ENCODE measurements at places on chromosomes 2 and 18.

DNA sequence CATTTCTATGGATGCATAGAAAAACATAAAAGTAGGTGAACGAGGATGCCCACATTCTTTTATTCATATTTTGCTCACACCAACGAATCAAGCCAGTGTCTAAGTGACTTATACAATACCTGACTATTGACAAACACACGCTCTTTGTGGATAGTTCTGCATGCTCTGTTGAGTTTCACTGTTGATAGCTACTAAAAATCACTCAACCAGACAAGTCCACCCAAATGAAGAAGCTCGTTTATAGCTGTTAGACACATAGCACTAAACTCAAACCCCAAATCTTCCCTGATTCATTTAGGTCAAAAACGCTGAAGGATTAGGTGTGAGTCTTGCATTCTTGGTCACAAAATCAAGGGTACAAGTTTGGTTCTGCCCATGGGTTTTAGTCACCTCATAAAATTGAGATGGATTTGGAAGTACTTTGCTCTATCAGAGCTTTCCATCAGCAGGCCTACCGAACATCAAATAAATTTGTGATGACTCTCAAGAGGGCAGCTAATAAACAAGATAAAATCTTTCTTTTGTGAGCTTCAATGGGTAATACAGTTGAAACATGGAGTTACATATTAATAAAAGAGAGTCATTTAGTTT, 92.7 kb upstream of the ETAA1 start:
- no peak for DNase-seq

- DNase-seq = peak; percentile 55
Observed at GRCh38 chr18:26479681-26480079, 68.7 kb downstream of the KCTD1 start.

- DNase-seq = peak; percentile 97
Observed at GRCh38 chr2:54330162-54330925, 74.3 kb upstream of the TSPYL6 start.

DNA sequence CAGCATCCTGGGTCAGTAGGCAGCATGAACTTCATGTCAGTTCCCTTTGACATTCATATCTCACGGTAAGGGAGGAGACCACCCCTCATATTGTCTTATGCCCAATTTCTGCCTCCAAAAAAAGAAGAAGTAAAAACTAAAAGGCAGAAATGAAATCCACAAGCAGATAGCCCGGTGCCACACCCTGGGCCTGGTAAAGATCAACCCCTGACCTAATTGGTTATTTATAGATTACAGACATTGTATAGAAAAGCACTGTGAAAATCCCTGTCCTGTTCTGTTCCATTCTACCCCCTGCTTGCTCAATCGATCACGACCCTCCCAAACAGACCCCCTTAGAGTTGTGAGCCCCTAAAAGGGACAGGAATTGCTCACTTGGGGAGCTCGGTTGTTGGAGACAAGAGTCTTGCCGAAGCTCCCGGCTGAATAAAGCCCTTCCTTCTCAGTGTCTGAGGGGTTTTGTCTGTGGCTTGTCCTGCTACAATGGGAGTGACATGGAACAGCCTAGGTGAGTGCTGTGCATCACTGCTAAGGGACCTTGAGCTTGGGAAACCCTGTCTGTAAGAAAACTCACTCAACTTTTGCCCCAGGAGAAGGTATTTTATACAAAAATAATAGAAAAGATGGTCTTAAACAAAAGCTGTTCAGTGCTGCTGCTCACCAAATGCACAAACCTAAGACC, 11.1 kb downstream of the NDUFV2 start:
- no peak for DNase-seq

- DNase-seq = no peak
Observed at GRCh38 chr2:47843407-47843806, 60.5 kb downstream of the MSH6 start.

DNA sequence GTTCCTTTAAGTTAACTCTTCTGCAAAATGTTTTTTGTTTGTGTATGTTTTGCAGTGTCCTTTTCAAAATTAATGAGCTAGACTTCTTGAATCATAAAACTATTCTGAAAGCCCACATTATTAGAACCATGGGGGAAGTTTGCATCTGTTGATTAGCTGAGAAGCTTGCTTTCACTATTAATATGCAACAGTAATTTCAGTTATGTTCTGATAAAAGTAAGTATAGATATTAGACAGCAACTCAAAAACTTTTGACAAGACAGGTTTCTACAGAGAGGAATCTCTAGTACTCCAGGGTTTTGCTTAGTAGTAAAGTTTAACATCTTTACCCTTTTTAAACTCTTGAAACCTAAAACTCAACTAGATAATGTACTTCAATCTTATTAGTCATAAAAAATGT, 147.8 kb downstream of the UBE2E3 start:
- DNase-seq = no peak
